ENCODE measurements at places on chromosomes 13 and 19.

DNA sequence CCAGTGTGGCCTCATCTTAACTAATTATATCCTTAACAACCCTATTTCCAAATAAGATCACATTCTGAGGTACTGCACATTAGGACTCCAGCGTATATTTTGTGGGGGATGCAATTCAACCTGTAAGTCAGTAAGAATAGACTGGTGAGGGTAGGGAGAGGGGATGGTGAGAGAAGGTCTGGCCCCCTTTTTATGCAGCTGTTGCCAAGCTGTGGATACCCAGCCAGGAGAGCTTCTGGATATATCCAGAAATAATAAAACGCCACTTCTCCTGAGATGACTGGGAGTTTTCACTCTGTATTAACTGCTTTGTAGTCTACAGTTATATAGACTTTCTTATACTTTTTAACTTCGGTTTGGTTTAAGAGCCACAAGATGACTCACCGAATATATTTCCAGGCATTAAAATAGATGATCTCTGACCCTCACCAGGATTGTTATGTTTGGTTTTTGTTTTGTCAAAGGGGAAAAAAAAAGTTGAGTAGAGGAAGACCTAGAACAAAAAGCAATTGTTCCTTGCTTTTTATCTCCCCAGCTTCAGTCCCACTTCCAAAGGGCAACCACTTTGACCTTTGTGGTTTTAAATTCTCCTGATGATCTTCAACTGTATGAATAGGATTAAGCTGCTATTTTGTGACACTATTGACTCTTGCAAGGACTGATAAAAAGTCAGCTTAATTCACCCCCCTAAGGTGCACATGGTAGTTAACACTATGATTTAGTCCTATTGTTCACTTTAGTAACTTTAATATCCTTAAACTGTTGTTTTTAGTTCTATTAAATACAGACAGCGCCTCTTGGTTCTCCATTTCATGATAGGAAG is 3.1 kb upstream of the NEK3 start:
- peak; percentile 64 for DNase-seq

DNA sequence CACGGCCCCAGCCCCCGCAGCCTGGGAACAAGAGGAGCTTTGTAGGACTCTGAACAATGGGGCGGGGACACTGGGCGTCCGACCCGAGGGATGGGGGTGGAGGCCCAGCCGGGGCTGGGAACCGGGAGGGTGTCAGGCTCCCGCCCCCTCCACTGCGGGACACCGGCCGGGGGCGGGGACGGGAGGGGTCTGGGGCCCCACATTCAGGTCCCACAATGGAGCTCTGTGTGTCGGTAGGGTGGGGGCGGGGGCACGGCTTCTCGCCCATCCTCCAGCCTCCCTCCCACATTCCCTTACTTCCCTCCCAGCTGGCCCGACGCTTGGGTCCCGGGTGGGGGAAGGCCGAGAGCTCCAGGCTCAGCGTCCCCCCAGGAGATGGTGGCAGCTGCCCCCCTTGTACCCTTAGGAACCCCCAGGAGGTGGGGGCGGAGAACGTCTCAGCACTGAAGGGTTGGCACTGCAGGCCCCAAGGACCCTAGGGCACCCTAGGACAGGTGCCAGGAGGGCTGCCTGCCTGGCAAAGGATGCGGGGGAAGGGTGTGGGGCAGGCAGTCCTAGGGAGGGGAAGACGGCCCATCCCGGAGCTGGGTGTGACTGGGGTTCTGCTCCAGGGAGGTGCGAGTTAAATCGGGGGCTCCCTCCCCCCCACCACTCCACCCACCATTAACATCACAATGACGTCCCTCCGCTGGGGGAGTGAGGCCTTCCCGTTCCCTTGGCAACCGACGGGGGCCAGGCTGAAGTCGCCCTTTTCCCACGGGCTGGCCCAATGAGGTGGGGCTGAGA is 5.3 kb downstream of the TTYH1 start:
- DNase-seq, result no peak

DNA sequence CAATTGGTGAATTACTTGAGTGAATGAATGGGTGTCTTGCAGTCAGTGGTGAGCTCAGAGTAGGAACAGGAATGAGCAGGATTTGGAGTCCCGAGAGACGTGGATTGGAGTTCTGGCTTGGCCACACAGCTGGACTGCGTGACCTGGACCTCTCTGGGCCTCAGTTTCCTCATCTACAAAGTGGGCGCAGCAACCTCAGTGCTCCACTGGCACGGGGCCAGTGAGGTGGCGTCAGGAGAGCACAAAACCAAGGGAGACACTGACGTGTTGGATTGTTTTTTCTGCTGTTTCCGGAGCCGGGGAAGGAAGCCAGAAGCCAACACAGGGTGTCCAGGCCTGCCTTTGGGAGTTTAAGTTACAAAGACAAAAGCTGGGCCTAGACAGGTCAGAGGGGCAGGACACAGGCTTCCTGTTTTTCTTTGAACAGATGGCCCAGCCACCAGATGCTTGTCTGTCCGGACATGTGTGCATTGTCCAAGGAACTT is 6.5 kb upstream of the DOCK6 start:
- DNase-seq, result peak; percentile 47

DNA sequence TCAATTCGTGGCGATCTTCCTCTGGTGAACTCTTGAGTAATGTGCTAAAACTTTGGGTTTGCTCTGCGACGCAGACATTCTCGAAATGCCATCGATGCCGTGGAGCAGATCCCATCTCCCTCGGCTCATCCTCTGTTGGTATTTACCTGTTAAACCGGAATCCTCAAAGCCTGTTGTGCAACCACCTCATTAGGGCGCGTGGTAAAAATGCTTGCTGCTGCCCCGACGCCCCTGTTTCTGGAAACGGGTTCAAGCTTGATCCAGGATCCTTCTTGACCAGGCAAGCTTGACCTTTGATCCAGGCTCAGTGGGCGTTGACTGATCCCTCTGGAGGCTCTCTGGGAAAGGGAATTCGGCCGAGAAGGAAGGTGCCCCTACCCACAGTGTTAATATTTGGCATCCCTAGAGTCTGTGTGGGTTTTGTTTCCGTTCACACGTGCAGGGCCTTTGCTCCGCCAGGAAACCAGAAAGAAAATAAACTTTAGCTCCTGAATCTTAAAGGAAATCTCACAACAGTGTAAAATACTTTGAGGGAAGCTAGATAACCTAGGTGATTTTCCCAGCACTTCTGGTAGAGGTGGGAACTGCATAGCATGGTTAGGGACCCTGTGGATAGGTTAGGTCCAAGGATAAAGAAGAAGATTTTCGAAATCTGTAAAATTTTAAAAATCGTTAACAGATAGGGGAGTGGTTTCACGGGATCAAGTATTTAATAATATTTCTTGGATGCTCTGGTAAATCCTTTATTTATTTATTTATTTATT is 1.1 kb downstream of the LSM14A start:
- peak; percentile 48 for DNase-seq

DNA sequence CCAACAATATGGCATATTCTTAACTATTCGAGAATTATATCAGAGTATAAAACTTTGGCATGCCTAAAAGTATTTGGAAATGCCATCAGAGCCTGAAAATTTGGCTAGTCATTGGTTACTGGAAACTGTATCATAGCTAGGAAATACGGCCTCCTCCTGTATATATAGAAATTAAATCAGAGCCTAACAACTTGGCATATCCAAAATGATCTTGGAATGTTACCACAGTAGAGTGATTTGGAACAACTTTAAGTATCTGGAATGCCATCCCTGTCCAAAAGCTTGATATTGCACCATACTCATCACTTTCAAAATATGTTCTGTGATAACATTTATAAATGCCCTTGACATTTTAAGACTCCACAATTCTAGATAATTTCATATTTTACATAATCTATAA is 335.8 kb downstream of the SLITRK1 start:
- DNase-seq, result no peak

DNA sequence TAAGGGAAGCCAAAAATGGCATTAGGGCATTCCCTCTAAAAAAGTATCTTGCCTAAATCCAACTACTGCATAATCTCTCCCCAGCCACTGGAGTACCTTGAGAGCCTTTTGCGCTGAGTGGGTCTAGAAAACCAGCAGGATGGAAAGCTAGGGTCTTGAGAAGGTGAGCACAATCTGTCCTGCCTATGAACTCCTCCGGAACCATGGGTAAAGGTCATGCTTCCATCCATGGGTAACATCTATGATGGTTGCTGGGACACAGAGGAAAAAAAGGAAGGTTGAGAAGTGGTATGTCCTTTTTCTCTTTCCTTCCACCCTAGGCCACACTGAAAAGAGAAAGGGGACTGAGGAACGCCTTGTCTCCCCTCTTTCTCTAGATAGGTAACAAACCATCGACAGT is 52.4 kb downstream of the ZNF676 start:
- peak; percentile 60 for DNase-seq

DNA sequence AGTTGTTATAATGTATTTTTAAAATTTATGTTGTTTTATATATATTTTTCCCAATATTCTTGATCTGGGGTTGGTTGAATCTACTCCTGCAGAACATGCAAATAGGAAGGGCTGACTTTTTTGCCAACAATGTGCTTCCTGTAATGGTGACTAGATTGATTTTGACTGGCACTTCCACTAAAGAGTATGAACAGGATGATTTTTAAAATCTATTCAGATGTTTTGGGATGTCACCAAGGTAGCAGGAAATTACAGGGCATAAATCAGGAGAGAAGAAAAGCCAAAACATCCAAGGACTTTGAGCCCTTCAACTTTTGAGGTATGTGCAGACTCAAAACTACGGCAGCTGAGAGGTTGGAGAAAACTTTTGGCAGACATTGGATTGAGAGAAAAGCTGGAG is 1047.6 kb downstream of the SLITRK5 start:
- DNase-seq, result no peak

DNA sequence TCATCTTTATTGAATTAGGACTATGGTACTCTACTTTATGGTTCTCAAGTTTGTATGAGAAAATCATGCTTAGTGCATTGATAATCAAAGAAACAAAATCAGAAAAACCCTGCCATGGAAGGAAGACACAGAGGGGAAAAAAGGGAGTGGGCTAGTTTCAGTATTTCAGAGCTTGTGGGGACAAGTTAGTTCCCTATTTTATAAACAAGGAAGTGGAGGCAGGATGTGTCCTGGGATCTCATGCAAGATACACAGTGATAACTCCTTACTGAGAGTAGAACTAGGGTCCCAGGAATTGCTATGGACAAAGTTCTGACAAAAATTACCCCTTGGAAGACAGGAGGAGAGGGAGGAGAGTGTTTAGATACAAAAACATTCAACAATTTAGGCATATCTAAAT is 1277.3 kb downstream of the UQCRFS1 start:
- peak; percentile 10 for DNase-seq

- no peak for DNase-seq
Observed at GRCh38 chr19:4154571-4155312, 1.3 kb downstream of the CREB3L3 start.

- DNase-seq, result no peak
Observed at GRCh38 chr13:79660361-79660760, 179.4 kb downstream of the NDFIP2 start.

- DNase-seq, result no peak
Observed at GRCh38 chr19:38990949-38991697, 15.6 kb upstream of the FBXO17 start.

DNA sequence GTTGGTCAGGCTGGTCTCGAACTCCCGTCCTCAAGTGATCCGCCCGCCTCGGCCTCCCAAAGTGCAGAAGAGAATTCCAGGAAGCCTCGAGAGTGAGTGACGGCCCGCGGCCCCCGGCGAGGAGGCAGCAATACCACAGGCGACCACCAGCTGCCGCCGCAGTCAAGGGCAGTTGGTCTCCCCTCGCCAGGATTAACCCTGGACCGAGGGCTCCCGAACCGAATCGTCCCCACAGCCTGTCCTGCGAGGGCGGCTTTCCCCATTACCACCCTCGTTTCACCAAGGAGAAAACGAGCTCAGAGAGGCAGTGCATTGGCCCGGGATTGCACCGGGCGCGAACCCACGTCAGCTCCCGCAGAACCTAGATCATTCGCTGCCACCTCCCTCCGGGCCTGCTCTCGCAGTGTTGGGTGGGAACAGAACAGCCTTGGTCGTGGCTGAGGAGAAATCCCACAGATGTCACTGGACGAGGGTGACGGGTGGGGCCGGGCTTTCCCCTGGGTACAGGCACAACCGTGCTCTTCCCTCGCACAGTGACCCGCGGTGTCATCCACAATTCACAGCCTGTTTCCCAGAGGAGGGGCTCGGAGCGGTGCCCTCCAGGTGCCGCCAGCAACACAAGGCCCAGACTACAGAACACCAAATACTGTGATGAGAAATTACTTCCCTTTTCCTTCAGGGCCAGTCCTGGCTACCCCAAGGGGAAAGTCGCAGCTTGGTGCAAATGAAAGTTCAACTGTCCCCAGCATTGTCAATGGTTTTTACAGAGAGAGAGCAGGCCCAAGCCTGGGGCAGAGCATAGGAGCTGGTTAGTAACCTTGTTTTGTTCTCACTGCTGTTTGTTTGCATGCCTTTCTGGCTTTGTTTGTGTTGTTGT is 24.8 kb downstream of the C2CD4C start:
- peak; percentile 20 for DNase-seq

DNA sequence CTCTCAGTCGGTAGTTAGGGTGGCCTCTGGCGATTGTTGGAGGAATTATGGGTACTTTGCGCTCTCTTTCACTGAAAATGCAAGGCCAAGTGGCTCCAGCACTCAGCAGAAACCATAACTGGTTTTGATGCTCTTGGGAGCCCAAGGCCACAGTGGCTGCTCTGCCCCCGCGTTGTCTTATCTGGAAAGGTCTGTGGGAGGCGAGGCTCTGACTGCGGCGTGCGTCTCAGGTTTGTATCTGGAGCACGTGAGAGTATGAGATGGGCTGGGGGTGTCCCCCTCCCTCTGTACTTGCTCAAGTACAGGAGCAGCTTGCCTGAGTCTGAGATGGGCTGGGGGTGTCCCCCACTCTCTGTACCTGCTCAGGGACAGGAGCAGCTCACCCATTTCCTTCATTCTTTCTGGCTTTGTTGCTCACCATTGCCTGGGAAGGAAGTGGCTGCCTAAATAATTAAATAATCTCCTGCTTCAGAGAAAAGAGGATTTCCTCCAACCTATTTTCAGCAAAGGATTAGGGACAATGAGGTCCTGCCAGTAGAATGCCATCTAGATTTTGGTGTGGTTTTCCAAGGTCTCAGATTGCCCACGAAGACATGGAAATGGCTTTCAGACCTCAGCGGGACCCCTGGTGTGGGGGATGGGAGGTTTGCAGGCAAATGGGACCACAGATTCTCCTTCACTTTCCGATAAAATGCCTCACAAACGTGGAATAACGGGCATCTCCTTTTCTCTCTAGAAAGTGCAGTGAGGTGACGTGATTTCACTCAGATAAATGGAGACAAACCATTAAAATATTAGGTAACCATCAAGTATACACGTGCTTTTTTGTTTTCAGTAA is 14.7 kb downstream of the ATP11A start:
- DNase-seq, result peak; percentile 30

DNA sequence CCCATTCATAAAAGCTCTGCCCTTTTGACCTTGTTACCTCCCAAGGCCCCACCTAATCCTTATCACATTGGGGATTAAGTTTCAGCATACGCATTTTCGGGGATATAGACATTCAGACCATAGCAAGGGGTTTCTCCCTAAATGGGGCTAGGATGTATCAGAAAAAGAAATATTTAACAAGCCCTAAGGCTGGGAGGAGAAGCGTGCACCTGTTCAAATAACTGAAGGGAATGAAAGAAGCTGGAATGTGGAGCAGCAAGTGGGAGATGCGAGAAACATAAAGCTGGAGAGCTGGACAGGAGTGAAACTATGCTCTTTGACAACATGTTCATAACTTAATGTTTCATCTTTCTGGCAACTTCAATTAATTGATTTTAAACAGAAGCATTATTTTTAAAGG is 811.8 kb upstream of the GPC6 start:
- no peak for DNase-seq

GRCh38 chr19:52749780-52750179 is 14.9 kb upstream of the ZNF611 start:
- DNase-seq, result no peak
